ENCODE measurements at places on chromosomes 7 and 10. TPM values are rescaled to one million over a fixed set of nuclear protein-coding genes. Genes with fewer than 3 reads are reported as not detected.

ASAH2 gene
- 4.6 TPM for total RNA-seq

KLF14 gene
- not detected for total RNA-seq

CLRN3 gene
- not detected for total RNA-seq

SORCS1 gene
- not detected for total RNA-seq

GRCh38 chr10:111082102-111082975, 5.5 kb downstream of the ADRA2A start:
- no peak overlapping the region for H3K4me3 ChIP-seq
- peaks cover 2% of the 10 kb centered on the region for H3K36me3 ChIP-seq
- H3K27me3 ChIP-seq, result peaks cover 33% of the 10 kb centered on the region
- no peak for DNase-seq

GRCh38 chr10:75099952-75100763, 11.3 kb upstream of the SAMD8 start:
- H3K27ac ChIP-seq, result peak overlapping the region; percentile 59
- H3K4me1 ChIP-seq, result peaks cover 6% of the 10 kb centered on the region
- H3K27me3 ChIP-seq, result no peaks in the 10 kb centered on the region
- DNase-seq, result peak; percentile 94

DNA sequence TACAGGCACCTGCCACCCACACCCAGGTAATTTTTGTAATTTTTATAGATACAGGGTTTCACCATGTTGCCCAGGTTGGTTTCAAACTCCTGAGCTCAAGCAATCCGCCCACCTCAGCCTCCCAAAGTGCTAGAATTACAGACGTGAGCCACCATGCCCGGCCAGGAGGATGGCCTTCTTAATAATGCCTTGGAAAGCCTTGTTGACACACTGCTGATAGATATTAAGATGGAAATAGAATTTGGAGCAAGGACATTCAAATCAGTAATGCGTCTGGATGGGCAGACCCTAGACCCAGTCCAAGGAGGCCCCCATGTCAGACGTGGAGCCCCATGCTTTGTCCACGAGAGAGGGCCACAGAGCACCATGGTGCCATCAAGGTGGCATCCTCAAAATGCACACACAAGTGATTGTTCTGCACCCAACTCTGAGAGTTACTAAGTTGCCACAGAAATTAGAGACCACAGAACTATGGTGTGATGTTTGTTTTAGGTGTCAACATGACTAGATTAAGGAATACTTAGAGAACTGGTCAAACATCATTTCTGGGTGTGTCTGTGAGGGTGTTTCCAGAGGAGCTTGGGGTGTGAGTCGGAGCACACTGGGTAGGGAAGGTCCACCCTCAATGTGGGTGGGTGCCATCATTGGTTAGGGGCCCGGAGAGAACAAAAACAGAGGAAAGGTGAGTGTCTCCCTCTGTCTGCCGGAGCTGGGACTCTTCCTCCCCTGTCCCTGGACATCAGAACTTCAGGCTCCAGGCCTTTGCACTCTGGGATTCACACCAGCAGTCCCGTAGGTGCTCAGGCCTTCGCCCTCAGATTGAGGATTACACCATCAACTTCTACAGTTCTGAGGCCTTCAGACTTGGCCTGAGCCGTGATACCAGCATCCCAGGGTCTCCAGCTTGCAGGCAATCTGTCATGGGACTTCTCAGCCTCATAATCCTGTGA, 34.5 kb downstream of the EBF3 start:
- no peaks in the 10 kb centered on the region for H3K36me3 ChIP-seq
- no peaks in the 10 kb centered on the region for H3K4me1 ChIP-seq
- DNase-seq, result no peak
- no peak overlapping the region for H3K4me3 ChIP-seq
- H3K27me3 ChIP-seq, result no peaks in the 10 kb centered on the region
- no peak overlapping the region for H3K27ac ChIP-seq
